ENCODE measurements at places on chromosomes 5 and 9.

DNA sequence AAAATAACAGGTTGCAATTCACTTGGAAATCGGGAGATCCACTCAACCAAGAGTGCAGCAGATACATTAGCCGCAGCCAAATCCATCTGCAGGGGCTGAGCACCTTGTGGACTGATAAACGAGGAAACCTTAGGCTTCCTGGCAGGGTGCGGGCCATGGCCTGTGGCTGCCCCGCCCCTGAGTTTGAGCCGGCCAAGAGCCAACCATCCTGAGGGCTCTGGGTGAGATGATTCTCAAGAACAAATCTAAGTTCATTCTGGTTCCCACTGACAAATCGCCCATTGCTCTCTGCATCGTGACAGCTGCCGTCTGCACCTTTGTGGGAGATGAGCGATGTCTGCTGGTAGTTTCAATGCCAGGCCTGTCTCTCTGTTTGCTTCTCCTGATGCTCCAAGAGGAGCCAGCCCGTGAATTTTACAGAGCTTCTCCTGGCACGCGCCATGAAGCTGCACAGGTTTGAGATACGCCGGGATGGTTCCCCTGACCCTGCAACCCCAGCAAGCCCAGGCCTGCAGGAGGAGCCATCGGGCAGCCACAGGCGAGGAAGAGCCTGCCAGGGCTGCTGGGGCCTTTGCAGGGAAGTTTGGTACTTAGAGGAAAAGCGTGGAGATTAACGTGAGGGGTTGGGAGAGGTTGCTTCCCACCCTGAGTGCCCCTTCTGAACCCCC lies 154.0 kb downstream of the OLFM1 start:
- no peak for DNase-seq

- no peak for DNase-seq
Measured at GRCh38 chr9:115300874-115301273, 182.9 kb upstream of the TNC start.

DNA sequence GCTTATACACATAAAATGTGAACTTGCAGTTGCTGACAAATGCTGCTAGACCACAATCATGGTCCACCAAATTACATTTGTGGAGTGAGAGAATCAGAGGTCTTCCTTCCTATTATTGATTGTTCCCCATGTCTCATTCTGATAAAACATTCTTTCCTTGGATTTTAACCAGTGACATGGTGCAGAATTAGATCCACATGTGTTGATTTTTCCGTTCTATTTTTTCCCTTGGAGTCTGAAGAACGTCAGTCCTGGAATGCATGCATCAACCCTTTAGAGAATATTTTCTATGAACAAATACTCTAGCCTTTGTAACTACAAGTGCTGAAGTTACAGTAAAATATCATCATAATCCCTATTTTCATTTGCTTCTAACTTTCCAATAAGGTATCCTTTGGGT lies 170.7 kb upstream of the SPRY4 start:
- no peak for DNase-seq

DNA sequence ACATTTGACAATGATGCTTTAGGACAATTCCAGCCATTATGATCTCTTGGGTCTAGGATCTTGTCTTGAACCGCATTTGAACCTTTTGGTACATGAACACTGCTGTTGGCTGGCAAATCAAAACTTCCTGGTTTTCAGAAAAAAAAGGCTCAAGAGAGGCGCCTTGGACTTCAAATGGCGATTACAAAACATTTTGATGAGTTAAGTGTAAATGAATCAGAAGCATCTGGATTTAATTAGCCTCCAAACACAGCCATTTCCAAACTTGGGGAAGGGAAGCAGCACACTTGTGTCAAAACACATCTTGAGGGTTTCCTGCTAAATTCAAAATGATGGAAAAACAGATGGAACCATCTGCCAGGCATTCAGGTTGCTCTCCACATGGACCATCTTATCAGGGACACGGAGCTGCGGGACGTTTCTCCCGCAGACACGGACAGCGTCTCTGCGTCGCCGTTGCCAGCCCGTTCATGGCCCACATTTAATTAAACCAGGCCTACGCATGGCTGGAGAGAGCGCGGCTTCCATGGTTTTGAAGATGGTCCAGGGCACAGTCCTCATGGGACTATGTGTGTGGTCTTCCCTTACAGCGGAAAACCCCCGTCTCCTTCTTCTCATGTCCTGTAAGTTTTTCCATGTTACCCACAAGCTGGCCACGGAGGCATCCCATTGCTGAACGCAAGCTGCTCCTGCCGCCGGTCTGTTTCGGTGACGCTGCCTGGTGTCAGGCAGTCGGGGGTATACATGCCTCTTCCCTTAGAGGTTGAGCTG lies 55.8 kb upstream of the PTCH1 start:
- no peak for DNase-seq

DNA sequence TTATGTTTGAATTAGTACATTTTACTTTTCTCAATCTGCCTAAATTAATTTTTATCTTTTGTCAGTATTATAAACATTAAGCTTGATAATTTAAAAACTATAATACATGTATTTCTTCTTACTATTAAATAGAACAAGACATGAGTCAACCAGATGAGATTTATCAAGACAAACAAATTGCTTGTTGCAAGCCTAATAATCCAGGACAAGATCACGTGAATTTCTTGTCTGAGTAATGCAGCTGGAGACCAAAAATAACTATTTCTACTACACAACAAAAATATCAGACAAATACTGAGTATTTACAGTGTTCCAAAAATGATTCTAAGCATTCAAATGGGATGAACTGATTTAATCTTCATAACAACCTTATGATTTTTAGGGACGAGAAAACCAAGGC lies 339.1 kb upstream of the PRR16 start:
- DNase-seq = no peak

GRCh38 chr5:53403291-53403690 lies 77.1 kb upstream of the FST start:
- DNase-seq = no peak

DNA sequence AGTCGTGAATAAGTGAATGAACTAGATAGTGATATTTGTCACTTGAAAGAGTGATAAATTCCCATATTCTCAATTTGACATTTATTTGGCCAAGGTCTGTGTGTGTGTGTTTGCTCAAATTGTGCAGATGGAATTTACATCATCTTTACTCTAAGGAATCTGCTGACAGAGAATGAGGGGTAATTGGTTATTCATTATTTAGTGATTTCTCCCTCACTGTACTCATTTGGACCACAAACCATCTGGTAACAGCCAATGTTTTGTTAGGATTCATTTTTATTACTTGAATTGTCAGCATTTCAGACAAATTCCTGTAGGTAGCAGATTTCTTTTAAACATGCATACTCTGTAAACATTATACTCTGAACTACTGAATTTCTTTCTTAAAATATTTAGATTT lies 15.6 kb downstream of the VCAN start:
- DNase-seq = no peak

DNA sequence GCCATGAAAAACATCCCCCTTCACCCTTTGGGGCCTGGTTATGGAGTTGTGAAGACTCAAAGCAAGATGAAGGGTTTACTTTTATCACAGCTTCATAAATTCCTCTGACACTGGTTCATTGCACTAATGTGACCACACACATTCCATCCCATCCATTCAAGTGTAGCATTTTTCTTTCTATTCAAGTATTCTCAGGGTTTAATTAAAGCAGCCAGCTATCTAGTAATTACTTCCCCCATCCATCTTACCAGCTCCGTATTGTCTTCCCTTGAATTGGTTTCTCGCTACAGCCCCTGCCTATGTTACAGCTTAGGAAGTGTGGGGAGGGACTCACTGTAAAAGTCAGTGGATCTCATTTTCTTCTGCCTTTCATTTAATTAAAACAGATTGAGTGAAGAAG lies 387.0 kb upstream of the RFX3 start:
- DNase-seq = no peak

DNA sequence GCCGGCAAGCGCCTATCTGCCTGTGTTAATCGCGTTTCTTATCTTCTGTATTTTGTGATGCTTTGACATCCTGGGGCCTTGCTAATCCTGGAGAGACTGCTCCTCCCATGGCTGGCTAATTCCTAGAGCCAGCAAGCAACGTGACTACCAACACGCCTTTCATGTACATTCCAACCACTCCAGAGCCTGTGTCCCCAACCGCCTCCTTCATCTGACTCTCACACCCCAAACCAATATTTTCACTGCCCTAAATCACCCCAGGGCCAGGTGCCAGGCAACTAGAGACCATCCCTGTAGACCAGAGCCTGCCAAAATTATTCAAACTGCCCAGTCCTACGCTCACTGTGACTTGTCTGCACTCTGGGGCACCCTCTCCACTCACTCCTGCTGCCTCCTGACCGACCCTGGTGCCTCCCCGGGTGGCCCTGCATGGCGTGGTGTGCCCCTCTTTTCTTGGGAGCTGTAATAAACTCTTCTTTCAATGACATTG lies 50.5 kb upstream of the COL5A1 start:
- DNase-seq = no peak

DNA sequence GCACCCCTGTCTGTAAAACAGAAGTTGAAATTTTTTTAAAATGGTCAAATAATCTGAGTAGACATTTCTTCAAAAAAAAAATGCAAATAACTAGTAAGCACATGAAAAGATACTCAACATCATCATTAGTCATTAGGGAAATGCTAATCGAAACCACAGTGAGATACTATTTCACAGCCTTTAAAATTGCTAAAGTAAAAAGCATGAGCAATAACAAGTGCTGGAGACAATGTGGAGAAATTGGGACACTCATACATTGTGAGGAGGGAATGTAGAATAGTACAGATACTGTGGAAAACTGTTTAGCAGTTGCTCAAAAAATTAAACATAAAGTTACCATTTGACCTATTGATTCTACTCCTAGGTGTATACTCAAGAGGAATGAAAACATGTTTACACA lies 58.4 kb upstream of the RUSC2 start:
- DNase-seq = no peak

DNA sequence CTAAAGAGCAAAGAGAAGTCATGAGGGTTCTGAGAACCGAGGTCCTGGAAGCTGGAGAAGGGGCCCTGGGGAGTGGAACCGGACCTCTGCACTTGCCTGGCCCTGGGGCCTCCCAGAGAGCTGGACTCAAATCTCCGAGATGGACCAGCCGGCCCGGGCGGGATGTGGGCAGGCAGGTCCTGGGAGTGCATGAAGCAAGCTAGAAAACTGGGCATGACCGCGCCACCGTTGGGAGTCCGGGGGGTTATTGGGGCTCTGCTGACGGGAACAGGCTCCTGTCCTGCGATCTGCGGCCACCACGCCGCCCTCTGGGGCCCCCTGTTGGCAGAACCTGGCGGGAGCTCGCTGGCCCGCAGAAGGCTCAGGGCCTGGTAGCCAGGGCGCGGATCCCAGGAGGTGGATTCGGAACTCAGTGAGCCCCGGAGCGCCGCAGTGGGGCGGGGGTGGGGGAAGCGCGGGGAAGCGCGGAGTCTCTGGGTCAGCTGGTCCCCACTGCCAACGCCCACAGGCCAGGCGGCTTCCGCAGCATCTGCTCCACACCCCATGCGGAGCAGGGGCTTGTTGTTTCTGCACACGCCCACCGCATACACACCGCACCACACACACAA lies 150.6 kb downstream of the ERCC6L2 start:
- no peak for DNase-seq

DNA sequence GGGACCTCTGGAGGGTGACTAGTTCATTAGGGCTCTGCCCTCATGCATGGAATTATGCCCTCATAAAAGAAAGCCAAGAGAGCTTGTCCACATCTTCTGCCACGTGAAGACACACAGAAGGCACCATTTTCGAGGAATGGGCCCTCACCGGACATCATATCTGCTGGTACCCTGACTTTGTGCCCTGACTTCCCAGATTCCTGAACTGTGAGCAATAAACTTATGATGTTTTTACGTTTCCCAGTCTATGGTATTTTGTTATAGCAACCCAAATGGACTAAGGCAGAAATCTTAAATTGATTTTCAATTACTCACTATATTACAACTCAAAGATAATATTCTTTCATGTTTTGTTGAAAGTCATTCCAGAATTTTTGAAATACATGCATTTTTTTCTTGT lies 163.8 kb upstream of the PAPPA start:
- no peak for DNase-seq

GRCh38 chr9:27336126-27336525 lies 39.2 kb upstream of the EQTN start:
- no peak for DNase-seq

All from NCI-H1105 (cell line).